Esophagus squamous epithelium (tissue), 5 donors: ENCODE measurements at places on chromosomes 12 and 14.

DNA sequence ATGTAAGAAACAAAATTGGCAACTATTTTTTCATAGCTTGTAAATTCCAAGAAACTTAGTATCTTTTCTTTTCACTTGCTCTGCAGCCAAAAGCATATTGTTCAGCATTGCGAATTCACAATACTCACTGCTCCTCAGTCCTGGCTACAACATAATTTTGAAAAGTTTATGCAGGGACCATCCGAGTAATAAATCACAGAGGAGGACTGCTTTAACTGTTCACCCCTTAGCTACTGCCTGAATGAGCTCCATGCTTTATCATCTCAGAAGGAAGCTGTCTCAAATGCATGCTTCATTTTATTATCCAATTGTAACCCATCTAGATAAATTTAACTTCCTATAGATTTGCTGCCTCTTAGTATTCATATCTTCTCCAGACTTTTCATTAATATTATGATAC, 827.8 kb downstream of the DIO2 start:
- no peak for DNase-seq

- no peak for DNase-seq
Measured at GRCh38 chr12:23098517-23098916, 473.5 kb downstream of the ETNK1 start.

DNA sequence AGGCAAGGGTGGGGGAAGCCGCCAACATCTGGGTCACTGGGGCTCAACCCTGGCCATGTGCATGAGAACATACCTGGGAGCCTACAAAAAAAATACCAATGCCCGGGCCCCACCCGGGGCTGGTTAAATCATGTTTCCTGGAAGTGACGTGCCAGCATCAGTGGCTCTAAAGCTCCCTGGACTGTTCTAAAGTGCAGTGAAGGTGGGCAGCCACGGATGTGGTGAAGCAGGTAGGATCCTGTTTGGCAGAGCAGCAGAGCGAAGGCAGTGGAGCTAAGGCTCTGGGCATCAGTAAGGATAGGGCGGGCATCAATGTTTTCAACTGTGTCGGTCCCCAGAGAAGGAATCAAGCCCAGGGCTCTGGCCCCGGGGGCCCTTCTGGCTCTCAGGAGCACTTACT, 525 bp upstream of the GPR68 start:
- DNase-seq, result no peak

GRCh38 chr14:57346741-57347140, 43.6 kb upstream of the NAA30 start:
- no peak for DNase-seq

GRCh38 chr12:132083614-132083940, 60.5 kb downstream of the DDX51 start:
- DNase-seq, result no peak

DNA sequence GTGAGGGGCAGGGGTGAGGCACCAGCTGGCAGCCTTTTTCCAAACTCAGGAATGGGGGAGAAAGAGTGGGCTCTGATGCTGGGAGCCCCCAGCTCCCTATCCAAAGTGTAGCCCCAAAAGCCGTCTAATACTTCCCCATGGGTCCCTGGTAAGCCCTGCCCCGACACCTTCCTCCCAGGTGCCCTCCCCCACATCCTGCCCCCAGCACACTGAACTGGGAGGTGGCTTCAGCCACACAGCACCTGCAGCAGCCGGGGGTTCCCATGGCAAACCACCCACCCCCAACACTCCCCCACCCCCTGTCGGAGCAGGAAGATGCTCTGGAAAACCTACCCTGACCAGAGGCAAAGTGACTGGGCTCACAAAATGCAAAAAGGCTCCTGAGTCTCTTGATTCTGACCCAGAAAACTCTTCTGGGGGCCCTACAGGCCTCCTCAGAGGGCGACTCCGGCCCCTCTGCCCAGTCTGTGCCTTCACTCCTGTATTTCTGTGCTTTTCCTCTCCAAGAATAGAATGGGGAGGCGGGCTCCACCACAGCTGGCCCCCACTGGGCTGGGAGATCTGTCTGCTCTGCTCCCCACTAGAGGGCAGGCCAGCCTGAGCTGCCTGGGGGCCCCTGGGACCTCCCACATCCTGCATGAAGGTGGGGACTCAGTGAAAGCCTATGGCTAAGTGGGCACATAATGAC, 81.6 kb downstream of the ITPK1 start:
- DNase-seq, result no peak
